ENCODE measurements at places on chromosomes 2 and 18. TPM values are rescaled to one million over a fixed set of nuclear protein-coding genes. Genes with fewer than 3 reads are reported as not detected.

DNA sequence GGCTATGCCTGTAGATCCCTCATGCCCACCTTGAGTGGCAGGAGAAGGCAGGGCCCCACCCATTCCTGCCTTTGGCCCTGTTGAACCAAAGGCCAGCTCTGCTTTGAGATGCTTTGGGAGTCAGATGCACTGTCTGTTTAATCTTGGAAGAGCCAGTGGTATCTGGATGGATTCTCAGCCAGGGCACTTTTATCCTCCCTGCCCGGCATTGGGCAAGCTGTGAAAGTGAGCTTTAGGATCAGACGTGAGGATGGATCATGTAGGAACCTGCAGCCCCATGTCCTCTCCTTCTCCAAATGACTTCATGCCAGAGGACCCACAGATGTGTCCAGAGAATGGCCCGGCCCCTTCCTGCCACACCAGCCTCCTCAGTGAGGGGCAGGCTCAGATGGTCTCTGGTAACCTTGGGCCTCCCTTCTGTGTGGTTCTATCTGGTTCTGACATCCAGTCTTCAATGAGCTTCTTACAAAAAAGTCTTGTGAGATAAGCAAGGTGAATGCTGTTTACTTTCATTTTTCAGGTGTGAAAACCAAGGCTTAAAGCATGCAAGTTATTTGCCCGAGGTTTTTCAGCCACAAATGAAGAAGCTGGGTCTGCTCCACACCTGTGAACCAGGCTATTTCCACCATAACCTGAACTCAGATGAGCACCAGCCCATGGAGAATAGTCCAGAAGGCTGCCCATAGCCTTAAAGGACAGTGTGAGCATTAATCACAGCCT, 123.8 kb downstream of the KCTD1 start:
- H3K27ac ChIP-seq: no peak overlapping the region
- peaks cover 4% of the 10 kb centered on the region for H3K4me1 ChIP-seq
- no peaks in the 10 kb centered on the region for H3K27me3 ChIP-seq

FAHD2A gene
- polyA plus RNA-seq: 66.5 TPM

GRCh38 chr2:241617431-241618154, 19.4 kb downstream of the THAP4 start:
- H3K27me3 ChIP-seq: no peaks in the 10 kb centered on the region
- peak overlapping the region; percentile 24 for H3K27ac ChIP-seq
- peak; percentile 17 for DNase-seq
- no peaks in the 10 kb centered on the region for H3K36me3 ChIP-seq

MALL gene
- not detected for polyA plus RNA-seq

DNA sequence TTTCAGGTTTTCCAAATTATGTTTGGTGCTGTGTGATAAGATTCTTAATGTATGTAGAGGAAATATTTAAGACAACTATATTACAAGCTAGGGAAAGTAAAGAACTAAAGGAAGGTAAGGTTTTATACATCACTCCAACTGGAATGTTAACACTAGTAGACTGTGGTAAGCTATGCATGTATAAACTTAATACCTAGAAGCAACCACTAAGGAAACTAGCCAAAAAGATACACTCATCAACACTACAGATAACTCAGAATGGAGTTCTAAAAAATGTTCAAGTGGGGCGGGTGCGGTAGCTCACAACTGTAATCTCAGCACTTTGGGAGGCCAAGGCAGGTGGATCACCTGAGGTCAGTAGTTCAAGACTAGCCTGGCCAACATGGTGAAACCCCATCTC, 37.8 kb upstream of the MALL start:
- no peak overlapping the region for H3K27ac ChIP-seq
- no peak for DNase-seq
- H3K4me3 ChIP-seq: no peak overlapping the region
- no peaks in the 10 kb centered on the region for H3K36me3 ChIP-seq
- H3K4me1 ChIP-seq: no peaks in the 10 kb centered on the region

DNA sequence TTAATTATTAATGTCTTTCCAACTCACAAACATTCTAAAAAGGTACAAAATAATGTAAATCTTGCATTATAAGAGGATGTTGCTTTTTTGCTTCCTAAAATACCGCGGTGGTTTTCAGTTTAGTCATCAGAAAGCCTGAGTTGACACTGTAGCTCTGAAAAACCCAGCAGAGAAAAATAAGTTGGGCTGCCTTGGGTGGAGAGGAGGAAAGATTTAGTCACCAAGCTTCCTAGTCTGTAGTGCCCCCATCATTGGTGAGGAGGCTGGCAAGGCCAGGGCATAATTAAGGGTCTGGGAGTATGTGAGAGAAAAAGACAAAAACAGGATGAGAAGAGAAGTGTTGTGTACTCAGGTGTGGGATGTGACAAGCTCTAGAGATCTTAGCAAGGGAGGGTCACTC, 5.7 kb downstream of the PTPRM start:
- no peak for DNase-seq
- no peak overlapping the region for H3K4me3 ChIP-seq
- H3K36me3 ChIP-seq: no peaks in the 10 kb centered on the region
- no peak overlapping the region for H3K27ac ChIP-seq

GRCh38 chr2:235497096-235497495, 3.3 kb downstream of the AGAP1 start:
- no peaks in the 10 kb centered on the region for H3K36me3 ChIP-seq
- peaks cover 37% of the 10 kb centered on the region for H3K4me1 ChIP-seq
- no peaks in the 10 kb centered on the region for H3K27me3 ChIP-seq

DNA sequence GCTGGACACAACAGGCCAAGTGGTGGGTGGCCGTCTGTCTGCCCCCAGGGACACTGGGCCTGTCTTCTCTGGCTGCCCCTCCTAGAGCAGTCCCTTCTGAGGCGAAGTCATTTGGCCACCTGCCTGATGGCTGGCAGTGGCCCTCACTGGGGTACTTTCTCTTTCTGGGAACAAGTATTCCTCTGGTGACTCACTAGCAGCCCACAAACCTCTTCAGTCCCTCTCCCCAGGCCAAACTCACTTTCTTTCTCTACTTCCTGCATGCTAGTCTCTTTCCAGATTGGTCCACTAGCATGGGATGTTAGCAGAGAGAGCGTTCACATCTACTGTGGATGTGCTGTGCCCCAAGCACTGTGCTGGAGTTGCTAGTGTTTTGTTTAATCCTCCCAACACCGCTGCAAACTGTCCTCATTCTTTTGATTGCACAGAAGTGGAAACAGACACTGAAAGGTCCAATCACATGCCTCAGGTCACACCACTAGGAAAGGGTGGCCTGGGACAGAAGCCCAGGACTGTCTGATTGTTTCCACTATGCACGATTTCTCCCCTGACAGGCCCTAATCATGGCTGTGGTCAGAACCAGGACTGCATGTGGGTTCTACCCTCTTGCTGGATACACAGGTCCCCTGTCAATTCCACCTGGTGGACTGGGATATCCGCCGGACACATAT, 5.2 kb downstream of the DYSF start:
- H3K4me3 ChIP-seq: no peak overlapping the region
- peaks cover 38% of the 10 kb centered on the region for H3K4me1 ChIP-seq
- peak overlapping the region; percentile 99 for H3K27ac ChIP-seq
- no peak for DNase-seq
- no peaks in the 10 kb centered on the region for H3K27me3 ChIP-seq

All from cardiac muscle cell (in vitro differentiated cells and primary cell).